ENCODE measurements at places on chromosomes 7 and 10. TPM values are rescaled to one million over a fixed set of nuclear protein-coding genes. Genes with fewer than 3 reads are reported as not detected.

DNA sequence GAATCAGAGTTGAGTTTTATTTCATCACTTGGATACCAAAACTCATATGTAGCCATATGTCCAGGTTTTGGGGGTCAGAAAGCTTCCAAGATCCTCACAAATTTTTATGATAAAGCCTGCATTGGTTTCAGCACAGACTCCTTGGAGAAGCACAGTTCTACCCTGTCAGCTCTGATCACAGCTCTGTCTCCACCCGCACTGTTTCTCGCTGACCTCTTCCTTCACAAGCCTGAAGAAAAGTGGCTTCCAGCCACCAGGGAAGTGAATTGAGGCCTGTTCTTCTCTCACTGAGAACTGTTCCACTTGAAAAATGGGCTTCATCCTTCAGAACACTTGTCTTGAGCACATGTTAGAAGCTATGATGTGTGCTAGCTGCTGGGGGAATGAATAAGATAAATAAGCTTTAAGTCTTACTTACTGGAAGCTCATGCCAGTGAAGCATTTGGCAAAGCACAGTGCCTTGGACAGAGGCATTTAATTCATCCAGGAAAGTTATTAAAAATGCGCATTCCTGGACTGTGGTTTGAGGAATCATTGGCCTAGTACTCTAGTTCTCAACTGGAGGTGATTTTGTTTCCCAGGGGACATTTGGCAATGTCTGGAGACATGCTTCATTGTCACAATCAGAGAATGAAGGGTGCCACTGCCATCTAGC, 133.6 kb downstream of the BMPER start:
- no peaks in the 10 kb centered on the region for H3K27me3 ChIP-seq
- H3K4me1 ChIP-seq: peaks cover 5% of the 10 kb centered on the region
- DNase-seq: no peak

DNA sequence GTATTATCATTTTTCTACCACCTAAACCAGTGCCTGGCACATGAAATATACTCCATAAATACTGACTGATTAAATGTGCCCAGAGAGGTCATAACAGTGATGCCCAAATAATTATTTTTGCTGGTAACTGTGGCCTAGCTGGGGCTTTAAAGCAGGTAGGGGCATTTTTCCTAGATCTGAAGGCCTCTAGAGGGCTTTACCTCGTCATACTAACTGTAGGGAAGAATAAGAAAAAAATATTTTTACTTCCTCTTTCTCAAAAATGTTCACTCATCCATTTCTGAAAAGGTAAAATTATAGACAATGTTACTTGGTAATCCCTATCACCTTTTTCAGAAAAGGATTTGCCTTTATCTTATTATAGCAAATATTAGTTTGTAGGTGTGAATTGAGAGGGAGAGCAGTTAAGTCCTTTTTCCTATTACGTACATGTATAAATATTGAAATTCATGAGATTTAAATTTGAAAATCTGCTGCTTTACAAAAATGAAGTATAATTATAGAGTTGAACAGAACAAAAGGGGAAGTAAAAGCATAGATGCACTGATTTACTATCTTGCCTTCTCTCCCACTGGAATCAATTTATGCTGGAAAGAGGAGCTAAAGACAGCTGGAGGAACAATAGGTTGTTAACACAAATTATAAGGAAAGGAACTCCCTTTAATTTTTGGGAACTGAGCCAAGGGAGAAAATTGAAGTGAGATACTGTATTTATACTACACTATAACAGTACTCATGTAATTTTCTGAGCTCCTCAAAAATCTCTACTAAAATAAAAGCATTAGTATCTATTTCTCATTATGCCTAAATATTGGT, 71.5 kb upstream of the NOBOX start:
- H3K4me1 ChIP-seq: peaks cover 18% of the 10 kb centered on the region
- no peaks in the 10 kb centered on the region for H3K27me3 ChIP-seq
- no peak for DNase-seq
- no peaks in the 10 kb centered on the region for H3K36me3 ChIP-seq

- no peaks in the 10 kb centered on the region for H3K27me3 ChIP-seq
- no peaks in the 10 kb centered on the region for H3K4me1 ChIP-seq
- H3K36me3 ChIP-seq: no peaks in the 10 kb centered on the region
- H3K4me3 ChIP-seq: no peak overlapping the region
These were observed 284.2 kb downstream of the SUGCT start for GRCh38 chr7:40418983-40419382.

DNA sequence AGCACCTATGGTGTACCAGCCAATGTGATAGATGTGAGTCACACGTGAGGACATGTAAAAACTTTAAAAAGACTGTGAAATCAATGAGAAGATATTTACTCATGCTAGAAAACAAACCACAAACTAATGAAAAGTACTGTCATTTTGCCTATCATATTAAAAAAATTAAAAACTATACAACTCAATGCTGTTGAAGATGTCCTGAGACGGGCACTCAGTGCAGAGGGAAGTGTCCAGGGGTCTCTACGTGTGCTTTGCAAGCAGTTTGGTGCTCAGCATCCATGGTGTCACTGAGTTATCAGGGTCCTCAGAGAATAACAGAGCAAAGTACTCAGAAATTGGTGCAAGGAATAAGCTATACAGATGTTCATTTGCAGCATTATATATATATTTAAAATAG, 162.3 kb downstream of the HECW1 start:
- H3K4me3 ChIP-seq: no peak overlapping the region
- no peak overlapping the region for H3K27ac ChIP-seq
- DNase-seq: no peak
- H3K27me3 ChIP-seq: no peaks in the 10 kb centered on the region
- no peaks in the 10 kb centered on the region for H3K4me1 ChIP-seq

DNA sequence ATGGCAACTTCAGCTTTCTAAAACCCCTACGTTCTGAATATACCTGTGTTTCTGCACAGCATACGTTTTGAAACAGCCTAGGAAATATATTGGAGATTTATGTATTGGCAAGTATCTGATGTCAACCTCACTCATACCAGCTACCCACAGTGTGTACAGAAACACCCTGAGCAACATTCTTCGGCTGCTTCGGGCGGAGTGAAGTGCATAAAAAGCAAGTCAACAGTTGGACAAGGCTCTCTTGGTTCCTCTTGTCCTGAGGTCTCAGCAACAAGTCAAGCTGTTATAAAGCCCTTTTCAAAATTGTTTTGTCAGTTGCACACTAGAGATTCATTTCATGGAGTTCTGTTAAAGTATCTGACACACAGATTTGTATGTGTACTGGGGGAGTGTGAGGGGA, 40.0 kb upstream of the PAPSS2 start:
- H3K4me3 ChIP-seq: no peak overlapping the region
- no peaks in the 10 kb centered on the region for H3K27me3 ChIP-seq
- no peak for DNase-seq
- H3K27ac ChIP-seq: no peak overlapping the region

- no peak overlapping the region for H3K27ac ChIP-seq
- H3K27me3 ChIP-seq: no peaks in the 10 kb centered on the region
- no peaks in the 10 kb centered on the region for H3K4me1 ChIP-seq
- no peaks in the 10 kb centered on the region for H3K36me3 ChIP-seq
- DNase-seq: no peak
These were observed 540.2 kb downstream of the PARD3 start for GRCh38 chr10:34274906-34275305.

DNA sequence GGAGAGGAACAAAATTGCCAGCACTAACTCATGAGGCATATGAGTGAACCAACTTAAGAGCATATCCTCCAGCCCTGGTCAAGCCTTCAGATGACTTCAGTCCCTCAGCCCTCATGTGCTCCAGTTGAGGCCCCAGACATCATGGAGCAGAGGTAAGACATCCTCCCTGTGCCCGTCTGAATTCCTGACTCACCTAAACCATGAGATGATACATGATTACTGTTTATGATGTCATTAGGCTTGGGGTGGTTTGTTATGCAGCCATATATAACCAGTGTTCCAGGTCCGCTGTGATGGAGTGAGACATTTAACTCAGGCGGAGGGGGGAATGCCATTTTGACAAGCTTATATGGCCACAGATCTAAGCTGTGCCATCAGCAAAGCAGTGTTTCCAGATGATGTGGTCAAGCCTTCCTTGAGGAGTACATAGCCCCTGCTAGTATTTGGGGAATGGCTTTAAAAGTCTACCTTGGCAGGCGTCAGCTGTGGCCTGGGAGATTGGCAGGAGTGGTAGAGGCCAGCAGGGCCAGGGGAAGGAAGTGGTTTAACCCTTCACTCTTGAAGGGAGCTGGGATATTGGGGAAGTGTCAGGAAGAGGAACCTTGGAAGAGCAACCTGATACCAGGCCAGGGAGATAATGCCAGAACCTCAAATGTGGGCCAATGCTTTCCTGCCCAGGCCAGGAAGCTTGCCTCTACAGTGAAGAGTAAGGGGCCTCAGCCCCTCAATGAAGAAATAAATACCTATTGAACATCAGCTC, 343.0 kb upstream of the PODXL start:
- H3K4me1 ChIP-seq: peaks cover 4% of the 10 kb centered on the region
- H3K27me3 ChIP-seq: no peaks in the 10 kb centered on the region
- H3K27ac ChIP-seq: no peak overlapping the region
- H3K36me3 ChIP-seq: no peaks in the 10 kb centered on the region

DNA sequence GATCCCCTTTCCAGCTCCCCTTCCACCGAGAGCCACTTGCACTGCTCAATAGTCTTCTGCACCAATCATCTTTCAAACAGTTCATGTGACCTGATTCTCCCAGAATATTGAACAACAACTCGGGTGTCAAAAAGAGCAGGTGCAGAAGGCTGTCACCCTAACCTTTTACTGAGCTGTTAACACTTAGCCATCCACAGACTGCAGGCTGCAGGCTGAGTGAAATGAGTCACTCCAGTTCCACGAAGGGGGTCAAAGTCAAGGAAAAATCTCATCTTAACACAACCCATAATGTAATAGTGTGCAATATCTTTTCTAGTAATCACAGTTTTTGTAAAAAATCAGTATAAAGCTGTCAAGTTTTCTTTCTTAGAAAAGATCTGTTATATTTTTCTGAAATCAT, 63.1 kb downstream of the MTPAP start:
- no peak for DNase-seq
- no peak overlapping the region for H3K4me3 ChIP-seq
- H3K36me3 ChIP-seq: no peaks in the 10 kb centered on the region
- H3K4me1 ChIP-seq: no peaks in the 10 kb centered on the region
- no peak overlapping the region for H3K27ac ChIP-seq

- H3K27me3 ChIP-seq: no peaks in the 10 kb centered on the region
- peak within 1 kb of the TSS; percentile 29 for H3K4me3 ChIP-seq
- H3K27ac ChIP-seq: peak within 1 kb of the TSS; percentile 86
- no peaks in the 10 kb centered on the region for H3K36me3 ChIP-seq
- no peaks in the 10 kb centered on the region for H3K4me1 ChIP-seq
- DNase-seq: peak; percentile 71
These were observed at the start of gene SUN1 for GRCh38 chr7:832167-832967. TSS of gene SUN1 (plus strand) at chr7:832476. CDS start at chr7:832525, 49 bp downstream.

DNA sequence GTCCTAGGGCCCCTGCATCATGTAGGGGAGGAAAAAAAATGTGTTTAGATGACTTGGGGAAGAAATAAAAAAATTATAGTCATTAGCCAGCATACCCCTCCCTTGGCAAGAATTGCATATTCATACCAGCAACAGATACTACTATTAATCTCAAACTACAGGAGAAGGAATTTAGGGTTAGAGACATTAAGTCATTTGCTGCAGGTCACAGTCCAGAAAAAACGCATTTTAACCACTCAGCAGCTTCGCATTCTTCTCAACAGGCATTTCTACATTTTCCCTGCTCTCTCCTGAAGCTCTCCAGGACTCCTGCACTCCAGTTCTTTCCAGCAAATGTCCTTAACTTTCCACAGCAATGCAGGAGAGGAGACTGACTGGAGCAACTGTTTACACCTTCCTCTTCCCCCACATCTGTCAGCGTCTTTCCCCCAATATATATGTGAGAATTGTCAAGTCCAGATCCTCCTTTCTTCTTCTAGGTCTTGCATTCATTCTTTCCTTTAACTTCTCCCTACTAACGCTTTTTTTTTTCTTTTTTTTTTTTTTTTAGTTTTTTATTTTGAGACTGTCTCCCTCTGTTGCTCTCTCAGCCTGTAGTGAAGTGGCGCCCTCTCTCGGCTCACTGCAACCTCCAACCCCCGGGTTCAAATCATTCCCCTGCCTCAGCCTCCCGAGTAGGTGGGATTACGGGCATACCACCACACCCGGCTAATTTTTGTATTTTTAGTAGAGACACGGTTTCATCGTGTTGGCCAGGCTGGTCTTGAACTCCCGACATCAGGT, 35.6 kb downstream of the PRPS1L1 start:
- H3K36me3 ChIP-seq: no peaks in the 10 kb centered on the region
- no peak overlapping the region for H3K27ac ChIP-seq
- H3K4me1 ChIP-seq: peaks cover 2% of the 10 kb centered on the region
- H3K4me3 ChIP-seq: no peak overlapping the region
- no peak for DNase-seq

DNA sequence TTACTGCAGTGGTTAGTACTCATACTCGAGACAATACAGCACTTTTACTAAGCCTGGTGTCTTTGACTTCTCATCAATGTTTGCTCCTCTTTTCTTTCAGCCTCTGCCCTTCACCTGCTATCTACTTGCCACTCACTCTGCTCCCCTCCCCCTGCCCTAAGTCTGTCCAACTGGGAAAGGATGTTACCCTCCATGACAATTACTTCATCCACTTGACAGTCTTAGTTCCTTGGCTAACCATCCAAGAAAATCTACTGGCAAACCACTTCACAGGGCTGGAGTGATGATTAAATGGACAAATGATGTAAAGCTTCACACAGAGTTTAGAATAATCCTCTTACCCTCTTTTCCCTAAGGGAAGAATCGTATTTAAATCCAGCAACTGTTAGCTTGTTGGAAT, 8.2 kb upstream of the DLD start:
- H3K27ac ChIP-seq: no peak overlapping the region
- H3K4me3 ChIP-seq: no peak overlapping the region
- no peak for DNase-seq
- no peaks in the 10 kb centered on the region for H3K36me3 ChIP-seq
- H3K4me1 ChIP-seq: peaks cover 7% of the 10 kb centered on the region

GRCh38 chr10:19917751-19918478, 101.7 kb downstream of the PLXDC2 start:
- peaks cover 51% of the 10 kb centered on the region for H3K4me1 ChIP-seq
- H3K27me3 ChIP-seq: no peaks in the 10 kb centered on the region
- no peak overlapping the region for H3K27ac ChIP-seq
- no peaks in the 10 kb centered on the region for H3K36me3 ChIP-seq
- no peak overlapping the region for H3K4me3 ChIP-seq
- no peak for DNase-seq

The TBX20 gene
- total RNA-seq: not detected

The ZFYVE27 gene
- 13.8 TPM for total RNA-seq

The CCDC3 gene
- 5.7 TPM for total RNA-seq

The ASB10 gene
- not detected for total RNA-seq

The A1CF gene
- total RNA-seq: not detected

The PTF1A gene
- not detected for total RNA-seq

The C10orf62 gene
- not detected for total RNA-seq

Measured in sigmoid colon (tissue), 7 donors.